ENCODE measurements at places on chromosomes 12 and 14.

DNA sequence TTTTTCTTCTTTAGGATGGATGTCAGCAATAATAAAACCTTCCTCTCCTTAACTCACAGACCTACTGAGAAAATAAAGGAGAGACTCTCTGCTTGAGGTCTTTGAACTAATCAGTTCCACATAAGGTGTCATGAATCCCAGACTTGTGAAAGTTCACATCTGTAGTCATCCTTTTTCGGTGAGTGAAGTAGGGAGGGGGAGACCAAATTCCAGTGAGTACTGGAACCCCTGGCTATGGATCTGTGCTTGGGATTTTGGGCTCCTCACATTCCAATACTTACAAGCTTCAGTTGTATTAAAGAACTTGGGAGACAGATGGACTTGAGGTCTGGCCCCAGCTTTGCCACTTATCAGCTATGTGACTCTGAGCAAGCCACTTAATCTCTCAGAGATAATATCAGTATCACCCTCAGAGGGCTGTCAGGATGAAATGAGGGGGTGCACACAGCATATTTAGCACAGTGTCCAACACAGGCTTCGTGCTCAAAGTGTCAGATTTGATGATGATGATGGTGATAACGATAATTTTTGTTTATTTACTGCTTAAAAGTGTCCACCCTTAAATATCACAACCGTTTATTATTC is 34.8 kb upstream of the APPL2 start:
- no peak for DNase-seq

GRCh38 chr14:100904307-100905087 is 975 bp upstream of the RTL1 start:
- DNase-seq, result no peak

DNA sequence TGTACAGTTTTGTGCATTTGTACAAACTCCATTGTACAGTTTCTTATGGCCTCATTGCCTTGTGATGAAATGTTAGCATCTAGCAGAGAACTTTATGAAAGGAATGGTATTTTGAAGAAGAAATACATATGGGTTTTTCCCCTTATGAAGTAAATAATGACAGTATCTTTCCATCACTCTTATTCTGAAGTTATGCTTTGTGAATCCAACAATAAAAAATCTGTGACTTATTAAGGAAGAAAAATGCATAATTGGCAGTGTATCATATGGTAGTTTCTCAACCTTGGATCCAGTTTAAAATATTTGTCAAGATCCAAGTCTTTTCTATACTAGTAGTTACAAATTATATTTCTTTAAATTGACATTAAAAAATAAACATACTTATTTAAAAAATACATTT is 859.1 kb upstream of the FLRT2 start:
- no peak for DNase-seq

GRCh38 chr12:125744201-125744600 is 679.0 kb downstream of the AACS start:
- no peak for DNase-seq

DNA sequence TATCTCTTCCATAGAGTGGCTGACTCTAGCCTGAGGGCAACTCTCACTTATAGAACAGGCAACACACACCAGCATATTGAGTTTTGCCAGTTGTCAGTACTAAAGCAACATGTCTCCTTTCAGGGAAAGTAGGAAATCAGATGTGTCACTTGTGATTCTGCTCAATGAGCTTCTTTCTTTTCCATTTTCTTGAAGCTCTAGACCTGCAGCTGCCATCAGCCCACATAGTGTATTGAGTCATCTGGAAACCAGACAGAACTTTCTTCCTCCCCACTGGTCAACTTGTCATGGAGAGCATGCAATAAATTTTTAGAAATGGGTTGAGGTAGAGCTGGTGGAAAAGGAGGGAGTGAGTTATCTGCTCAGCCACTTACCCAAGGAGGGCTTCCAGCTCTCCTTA is 209.0 kb upstream of the PLEKHG7 start:
- DNase-seq, result no peak

- no peak for DNase-seq
Measured at GRCh38 chr12:53791735-53792326, 40.1 kb upstream of the CISTR start.

GRCh38 chr12:104494137-104494792 is 37.5 kb downstream of the CHST11 start:
- DNase-seq, result no peak

GRCh38 chr12:53991077-53991460 is 6.1 kb downstream of the HOXC10 start:
- DNase-seq, result no peak

- DNase-seq, result no peak
Measured at GRCh38 chr14:104975481-104976197, 2.5 kb downstream of the AHNAK2 start.

DNA sequence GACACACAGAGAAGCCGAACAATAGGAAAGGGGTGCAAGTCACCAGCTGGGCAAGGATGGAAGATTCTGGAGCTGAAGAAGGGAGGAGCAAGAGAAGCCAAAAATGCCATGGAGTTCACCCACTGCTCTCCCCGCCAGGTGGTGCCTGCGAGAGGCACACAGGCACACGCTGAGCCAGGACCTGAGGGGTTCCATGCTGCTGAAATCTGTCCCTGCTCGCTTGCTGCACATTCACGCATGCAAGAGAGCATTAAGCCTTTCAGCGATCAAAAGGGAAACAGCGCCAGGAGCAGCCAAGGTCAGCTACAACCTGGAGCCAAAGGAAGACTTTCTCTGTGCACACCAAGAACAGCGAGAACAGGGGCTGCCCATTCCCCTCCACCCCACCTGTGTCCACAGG is 104.1 kb downstream of the ANO2 start:
- DNase-seq, result no peak

DNA sequence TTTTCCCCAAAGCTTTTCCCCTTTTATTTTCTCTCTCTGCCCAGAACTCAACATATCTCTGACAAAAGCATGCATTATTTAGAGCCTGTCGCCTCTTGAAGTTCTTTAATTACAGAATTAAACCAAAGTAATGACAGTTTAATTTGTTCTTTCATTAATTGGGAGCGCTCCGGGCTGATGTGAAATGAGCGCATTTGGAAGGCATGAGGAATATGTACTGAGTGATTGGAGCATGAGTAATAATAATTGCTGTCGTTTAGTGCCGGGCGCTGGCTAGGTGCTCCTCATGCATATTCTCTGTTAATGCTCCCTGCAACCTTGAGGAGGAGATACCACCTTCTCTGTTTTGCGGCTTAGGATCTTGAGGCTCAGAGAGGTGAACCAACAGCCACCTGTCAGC is 120.5 kb downstream of the SLC25A47 start:
- DNase-seq, result no peak

- no peak for DNase-seq
Measured at GRCh38 chr12:7129287-7129871, 690 bp upstream of the RBP5 start.

DNA sequence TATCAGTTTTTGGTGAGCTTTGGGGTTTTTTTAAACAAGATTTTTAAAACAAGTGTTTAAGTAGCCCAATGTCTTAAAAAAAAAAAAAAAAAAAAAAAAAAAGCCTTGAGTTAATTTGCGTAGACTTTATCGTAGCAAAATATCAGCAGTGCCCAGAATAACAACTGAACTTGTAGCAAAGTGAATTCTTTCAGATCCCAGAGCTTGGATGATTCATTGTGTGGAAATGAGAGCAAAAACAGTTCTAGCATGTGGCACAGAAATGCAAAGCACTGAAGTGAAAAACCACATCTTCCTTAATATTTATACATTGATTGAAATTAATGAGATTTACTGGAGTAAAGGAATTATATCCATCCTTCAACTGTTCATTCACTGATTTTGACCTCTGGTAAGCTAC is 258.1 kb downstream of the EGLN3 start:
- no peak for DNase-seq

DNA sequence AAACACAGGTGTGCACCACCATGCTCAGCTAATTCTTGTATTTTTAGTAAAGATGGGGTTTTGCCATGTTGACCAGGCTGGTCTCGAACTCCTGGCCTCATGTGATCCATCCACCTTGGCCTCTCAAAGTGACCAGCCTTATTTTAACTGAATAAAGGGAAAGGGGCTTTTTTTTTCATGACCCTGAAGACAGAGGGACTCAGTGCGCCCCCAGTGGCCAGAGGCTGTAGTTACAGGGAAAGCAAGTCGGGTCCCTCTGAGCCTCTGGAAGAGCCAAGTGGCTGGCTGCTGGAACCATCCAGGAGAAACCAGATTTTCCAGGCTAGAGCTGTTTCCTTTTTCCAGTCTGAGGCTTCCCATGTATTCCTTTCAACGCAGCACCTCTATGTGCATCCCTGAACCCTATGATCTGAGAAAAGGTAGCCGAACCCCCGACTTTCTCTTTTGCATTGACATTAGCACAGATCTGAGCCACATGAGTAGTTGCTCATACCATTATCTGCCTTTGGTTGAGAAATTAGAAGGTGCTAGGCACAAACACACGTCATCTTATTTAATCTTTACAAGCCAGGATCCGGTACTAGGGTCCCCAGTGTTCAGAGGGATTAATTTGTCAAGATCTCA is 342.7 kb downstream of the CACNA1C start:
- no peak for DNase-seq

- DNase-seq, result no peak
Measured at GRCh38 chr12:107254258-107254856, 161.0 kb upstream of the CRY1 start.

DNA sequence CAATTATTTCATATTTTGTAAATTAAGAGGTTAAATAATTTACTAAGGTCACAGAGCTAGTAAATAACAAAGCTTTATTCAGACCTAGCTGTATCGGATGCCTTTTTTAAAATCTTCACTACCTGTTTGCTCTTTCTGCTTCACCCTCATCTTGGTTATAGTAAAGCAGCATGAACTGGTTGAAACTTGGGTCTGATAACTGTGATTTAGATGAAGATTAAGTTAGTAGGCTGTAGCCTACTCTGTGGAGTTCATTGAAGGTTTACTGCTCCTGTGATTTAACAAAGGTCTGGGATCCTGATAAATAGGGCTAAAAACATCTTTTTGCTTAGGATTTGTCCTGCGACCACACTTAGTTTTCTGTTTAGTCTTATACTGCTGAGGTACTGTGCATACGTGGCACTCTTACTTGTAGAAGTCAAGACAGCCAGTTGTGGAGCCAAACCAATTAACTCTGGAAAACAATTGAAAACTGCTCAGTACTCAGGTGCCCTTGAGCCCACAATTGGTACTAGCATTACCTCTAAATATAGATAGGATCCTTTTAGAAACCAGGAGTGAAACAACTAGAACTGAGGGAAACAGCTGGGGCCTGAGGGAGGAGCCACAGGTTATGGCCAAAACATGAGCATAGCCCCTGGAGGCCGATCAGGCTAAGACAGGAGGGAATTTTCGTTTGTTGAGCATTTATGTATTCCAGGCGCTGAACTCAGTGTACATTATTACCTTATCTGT is 2.3 kb downstream of the SPATS2 start:
- no peak for DNase-seq

DNA sequence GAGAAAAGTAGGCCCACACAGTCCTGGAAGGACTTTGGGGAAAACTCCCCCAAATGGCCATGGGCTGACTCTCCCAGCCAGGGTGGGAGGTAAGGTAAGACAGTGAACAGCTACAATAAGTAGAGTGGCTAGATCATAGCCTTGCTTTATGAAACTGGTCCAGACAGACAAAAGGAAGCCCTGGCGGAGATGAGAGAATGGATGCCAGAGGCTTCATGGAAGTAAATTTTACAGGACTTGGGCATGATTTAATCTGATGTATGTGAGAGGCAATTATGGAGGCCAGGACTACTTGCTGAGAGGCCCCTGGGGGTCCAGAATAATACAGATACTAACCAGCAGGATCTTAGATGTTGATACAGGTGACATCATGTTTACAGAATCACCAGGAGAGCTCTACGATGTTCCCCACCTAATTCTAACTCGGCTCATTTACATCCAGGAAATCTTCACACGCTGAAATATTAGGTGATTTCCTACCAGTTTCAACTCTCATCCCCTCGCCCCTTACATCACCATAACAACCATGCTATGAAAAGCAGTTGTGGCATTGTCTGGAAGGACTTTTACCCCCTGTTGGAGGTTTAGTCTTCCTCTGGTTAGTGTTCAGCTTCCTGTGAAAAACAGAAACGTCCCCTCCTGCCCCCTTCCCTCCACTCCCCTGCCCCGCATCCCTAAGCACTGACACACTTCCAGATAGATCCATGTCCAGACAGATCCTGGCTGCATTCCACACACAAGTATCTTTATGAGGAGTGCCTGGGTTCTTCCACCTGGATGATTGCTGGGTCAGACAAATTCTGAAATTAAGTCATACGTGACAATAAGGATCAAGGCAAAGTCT is 39.5 kb upstream of the NT5DC3 start:
- DNase-seq, result peak; percentile 76

- no peak for DNase-seq
Measured at GRCh38 chr12:117890137-117890536, 78.7 kb downstream of the KSR2 start.

DNA sequence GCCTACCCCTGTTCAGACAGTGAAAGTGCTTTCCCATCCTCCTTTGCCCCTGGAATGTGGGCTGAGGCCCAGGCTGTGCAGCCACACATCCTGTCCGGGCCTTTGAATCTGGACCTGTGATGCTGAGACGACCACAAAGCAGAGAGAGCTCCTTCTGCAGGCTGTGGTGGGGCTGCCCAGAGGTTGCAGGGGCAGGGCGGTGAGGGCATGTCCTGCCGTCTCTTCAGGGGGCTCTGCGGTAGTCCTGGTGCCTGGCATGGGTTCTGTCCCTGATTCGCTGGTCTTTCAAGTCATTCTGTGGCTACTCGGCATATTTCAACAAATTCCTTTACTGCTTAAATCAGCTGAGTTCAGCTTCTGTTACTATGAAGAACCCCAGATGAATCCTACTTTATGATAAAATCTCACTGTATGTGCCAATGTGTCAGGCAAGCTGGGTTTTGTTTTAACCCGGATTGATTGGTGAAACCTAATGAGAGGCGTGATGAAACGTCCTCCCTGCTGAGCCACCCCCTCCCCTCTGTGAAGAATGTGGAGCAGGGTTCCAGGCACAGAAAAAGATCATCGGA is 63.4 kb upstream of the DICER1 start:
- DNase-seq, result no peak

DNA sequence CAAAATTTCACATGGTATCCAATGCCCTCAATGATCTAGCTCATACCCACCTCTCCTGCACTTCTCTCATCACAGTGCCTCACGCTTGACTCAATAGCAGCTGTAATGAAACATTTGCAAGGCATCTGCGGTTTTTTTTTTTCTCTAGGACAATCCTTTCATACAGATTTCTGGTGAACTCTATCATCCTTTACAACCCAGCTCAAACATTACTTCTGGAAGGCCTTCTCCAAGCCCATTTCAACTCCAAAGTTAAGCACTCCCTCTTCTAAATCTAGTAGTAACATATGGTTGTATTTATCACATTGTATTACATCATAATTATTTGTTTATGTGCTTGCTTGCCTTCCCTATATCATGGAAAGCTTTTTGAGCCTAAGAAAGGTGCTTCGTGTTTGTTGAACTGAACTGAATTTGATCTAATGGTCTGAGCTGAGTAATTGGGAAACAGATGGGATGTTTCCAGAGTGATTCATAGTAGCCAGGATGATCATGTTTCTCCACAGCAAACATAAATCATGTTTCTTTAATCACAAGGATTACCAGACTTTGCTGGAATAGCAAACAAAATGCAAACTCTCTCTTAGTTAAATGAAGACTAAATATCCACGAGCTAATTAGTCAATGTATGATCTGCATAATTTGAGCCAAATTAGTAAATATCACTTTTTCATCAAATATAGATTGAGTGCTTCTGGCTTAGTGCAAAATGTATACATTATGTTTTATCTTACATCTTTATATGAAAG is 14.3 kb downstream of the CFL2 start:
- DNase-seq, result peak; percentile 71

Measured in DMS153 (cell line).